Hippocampal formation (tissue), 2 donors: ENCODE measurements at places on chromosomes 3 and 15.

GRCh38 chr3:13205567-13206143 is 132.4 kb upstream of the IQSEC1 start:
- DNase-seq, result no peak

- no peak for DNase-seq
Measured at GRCh38 chr3:11712646-11713045, 68.9 kb upstream of the VGLL4 start.

DNA sequence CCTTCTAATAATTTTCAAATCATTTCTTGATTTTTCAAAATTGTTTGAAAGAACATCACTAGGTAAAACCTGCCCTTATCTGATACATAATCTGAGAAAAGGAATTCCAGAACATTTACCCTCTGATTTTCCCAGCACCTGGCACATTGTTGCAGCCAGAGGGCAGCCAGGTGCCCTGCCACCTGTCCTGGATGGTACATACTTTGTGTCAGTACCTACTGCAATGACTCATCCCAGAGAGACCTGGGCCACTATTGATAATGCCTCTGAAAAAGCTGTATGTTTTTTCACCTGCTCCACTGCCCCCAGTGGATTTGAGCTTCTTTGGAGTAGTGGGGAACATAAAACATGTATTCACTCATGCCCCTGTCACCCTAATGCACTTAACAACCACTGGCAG is 648.9 kb upstream of the GBE1 start:
- no peak for DNase-seq

- no peak for DNase-seq
Measured at GRCh38 chr15:93111451-93111850, 22.4 kb upstream of the RGMA start.

DNA sequence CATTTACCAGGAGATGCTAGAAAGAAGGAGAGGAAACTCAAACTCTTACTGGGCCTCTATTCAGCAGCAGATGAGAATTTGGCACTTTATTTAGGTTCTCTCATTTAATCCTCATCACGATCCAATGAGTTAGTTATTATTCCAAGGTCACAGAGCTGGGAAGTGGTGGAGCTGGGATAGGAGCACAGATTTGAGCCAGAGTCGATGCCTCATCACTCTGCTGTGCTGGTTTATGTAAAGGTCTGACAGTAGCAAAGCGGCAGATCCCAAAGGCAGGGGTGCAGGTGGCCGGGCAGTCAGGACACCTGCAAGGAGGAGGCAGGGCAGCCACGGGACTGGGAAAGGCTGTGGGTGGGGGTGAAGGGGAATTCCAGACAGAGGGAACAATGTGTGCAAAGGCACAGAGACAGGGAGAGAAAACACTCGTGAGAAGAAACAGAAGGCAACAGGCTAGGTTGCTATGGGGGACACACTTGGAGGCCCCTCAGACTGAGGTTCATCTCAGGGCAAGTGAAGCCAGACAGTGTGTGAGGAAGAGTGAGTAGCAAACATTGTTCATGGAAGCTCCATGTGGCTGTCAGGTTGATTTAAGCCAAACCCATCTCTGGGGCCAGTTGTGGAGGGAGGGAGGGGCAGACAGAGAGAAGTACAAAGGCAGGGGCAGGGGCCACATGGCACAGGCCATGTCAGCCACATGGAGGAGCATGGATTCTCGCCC is 26.8 kb downstream of the RAB6B start:
- peak; percentile 23 for DNase-seq

DNA sequence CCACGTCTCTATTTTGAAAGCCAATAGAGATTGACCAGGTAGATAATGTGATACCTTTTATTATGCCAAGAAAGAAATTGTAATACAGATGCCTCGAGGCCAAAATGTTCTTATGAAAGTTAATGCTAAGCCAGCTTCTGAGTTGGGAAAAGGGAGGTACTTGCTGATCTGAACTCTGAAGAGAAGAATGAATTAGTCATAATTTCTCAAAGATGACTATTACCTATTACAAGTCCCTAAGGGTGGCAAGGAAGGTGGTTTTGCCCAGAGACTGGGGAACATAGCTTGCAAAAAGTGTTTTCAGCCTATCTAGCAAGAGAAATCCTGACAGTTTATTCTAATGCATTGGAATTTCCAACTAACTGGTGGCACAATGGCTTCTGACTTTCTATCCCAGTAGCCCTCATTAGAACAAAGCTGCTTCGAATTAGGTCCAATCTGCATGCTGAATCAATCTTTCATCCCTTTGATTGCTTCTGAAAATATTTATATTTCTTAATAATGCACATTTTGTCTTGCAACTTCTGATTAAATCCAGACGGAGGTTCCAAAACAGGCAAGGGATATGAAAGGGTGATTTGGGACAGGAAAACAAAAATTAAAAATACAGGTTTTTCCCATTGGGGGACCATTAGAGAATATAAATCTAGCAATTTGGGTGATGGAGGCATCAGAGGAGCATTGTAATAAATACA is 17.7 kb upstream of the NR2F2 start:
- no peak for DNase-seq

GRCh38 chr15:80474224-80475215 is 70.3 kb downstream of the ARNT2 start:
- no peak for DNase-seq

DNA sequence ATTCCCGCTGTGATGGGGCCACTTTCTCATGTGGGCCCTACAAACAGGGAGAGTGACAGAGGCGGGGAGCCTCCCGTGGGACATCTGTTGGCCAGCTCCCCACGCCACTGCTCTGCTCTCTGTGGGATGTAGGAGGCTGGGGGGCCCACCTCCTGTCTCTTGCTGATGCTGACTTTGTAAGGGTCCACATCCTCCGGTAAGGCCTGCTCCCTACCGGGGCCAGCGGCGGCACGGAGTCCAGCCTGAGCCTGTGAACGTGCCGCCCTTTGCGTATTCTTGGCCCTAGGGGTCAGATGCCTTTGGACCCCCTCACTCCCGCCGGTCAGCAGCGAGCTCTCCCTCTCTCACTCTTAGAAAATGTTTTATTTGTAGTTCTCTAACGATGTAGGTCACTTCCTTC is 153.2 kb downstream of the LRRC28 start:
- DNase-seq, result no peak

GRCh38 chr3:4831580-4831950 is 147.7 kb upstream of the BHLHE40 start:
- no peak for DNase-seq

- no peak for DNase-seq
Measured at GRCh38 chr15:101139986-101140696, 111.7 kb downstream of the CHSY1 start.

DNA sequence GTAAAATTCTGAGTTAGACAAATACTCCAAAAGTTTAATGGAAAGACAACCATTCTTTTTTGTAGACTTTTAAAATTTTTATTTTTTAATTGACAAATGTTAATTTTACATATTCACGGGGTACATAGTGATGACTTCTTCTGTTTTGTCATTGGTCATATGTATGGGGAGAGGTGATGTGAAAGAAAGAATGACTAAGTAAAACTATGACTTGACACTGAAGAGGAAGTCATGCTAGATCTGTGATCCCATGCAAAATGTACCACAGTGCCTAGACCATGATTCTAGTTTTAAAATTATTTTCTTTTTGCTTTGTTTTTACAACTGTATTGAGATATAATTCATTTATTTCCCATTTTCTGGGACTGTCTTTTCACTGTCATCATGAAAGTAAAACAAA is 281.6 kb downstream of the MBNL1 start:
- DNase-seq, result no peak
